ENCODE measurements at places on chromosomes 3 and 15.

- DNase-seq: no peak
Observed at GRCh38 chr3:52679811-52680210, 5.9 kb downstream of the PBRM1 start.

GRCh38 chr3:53089511-53089910 is 40.7 kb downstream of the RFT1 start:
- DNase-seq: no peak

GRCh38 chr3:109127553-109127952 is 9.0 kb upstream of the C3orf85 start:
- DNase-seq: no peak

GRCh38 chr3:187957165-187957581 is 196.8 kb upstream of the LPP start:
- DNase-seq: no peak

DNA sequence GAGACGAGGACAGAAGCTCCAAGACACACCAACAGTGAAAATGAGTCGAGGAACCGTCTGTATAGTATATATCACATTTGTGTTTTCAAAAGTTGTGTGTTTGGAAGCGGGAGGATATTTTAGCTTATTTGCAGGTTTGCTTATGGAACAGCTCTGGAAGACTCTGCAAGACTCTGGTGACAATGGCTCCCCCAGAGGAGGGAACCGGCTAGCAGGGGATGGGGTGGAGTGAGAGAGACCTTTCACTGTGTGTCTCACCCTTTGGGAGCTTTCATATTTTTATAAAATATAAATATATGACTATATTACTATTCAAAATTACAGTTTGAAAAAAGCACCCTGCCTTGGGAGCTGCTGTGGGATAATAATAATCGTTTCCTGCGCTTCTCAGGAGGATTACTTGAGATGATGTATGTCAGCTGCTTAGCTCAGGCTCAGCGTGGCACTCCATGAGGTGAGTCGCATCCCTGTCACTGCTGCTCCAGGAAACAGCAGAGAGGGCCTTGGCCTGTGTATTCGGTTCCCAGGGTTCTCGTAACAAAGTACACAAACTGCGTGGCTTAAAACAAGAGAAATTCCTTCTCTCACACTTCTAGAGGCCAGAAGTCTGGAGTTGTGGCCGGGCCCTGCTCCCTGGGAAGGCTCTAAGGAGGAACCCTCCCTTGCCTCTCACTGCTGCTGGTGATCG is 183.9 kb downstream of the FAM43A start:
- DNase-seq: no peak

Data from amygdala (tissue), 56 donors.